ENCODE measurements at places on chromosomes 12 and 14.

GRCh38 chr14:96746101-96746500 is 51.1 kb upstream of the VRK1 start:
- H3K27me3 ChIP-seq: peaks cover 43% of the 10 kb centered on the region
- H3K4me3 ChIP-seq: no peak overlapping the region
- no peaks in the 10 kb centered on the region for H3K36me3 ChIP-seq

DNA sequence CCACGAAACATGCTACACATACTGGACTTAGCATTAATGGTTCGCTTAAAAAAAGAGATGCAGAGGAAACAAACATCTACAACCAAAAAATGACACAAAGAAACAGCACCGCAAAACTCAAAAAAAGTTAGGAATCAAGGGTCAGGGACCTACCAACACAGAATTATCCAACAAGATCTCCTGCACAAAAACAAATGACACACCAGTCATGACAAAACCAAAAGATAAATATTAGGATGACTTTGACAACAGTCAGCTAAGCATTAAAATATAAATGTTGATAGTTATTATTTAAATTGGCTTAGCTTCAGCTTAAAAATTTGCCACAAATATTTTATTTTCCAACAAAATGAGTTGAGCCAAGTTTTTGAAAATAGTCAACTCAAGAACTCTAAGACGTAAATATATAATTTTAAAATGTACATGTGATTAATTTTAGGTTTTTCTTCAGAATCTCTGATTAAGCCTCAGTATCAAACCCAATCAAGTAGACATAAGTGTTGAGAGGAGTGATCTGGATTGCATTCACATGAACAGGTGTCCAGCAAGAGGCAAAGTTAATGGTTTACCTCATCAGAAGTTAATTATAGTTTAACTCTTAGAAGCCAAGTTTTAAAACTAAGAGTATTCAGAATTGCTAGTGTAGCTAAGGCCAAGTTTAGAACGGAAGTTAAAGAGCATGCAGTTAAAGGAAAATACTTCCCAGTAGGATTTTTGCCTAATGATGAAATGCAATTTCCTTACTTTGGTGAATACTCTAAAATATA is 79.9 kb downstream of the HEATR5A start:
- H3K27me3 ChIP-seq: no peaks in the 10 kb centered on the region
- no peak for DNase-seq
- no peaks in the 10 kb centered on the region for H3K4me1 ChIP-seq
- H3K4me3 ChIP-seq: no peak overlapping the region

DNA sequence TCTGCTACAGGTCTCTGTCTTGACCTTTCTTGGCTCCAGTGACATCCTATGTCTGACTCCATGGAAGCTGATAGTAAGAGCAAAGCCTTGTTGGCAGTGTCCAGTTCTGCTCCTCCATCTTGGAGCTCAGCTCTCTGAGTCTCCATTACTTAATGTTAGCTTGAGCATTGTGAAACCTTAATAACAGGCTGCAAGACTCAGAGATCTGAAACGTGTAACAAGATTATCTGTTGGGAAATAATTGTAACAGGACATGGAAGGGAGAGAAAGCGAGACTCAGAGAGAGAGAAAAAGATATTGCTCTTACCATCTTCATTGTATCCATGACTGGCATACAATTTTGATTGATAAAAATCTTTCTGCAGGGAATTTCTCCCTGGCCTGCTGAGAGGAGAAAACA is 1365.7 kb downstream of the AACS start:
- H3K27ac ChIP-seq: no peak overlapping the region
- no peak for DNase-seq
- no peaks in the 10 kb centered on the region for H3K27me3 ChIP-seq
- H3K4me3 ChIP-seq: no peak overlapping the region

GRCh38 chr12:46332260-46332659 is 40.3 kb downstream of the SLC38A2 start:
- no peak overlapping the region for H3K4me3 ChIP-seq
- no peaks in the 10 kb centered on the region for H3K36me3 ChIP-seq
- H3K27ac ChIP-seq: no peak overlapping the region
- H3K27me3 ChIP-seq: no peaks in the 10 kb centered on the region

- no peak overlapping the region for H3K27ac ChIP-seq
- no peaks in the 10 kb centered on the region for H3K27me3 ChIP-seq
- no peak overlapping the region for H3K4me3 ChIP-seq
- no peak for DNase-seq
- no peaks in the 10 kb centered on the region for H3K4me1 ChIP-seq
Observed at GRCh38 chr12:120181991-120182631, 12.4 kb downstream of the GCN1 start.

- no peaks in the 10 kb centered on the region for H3K4me1 ChIP-seq
- no peak overlapping the region for H3K4me3 ChIP-seq
- no peak for DNase-seq
- H3K27me3 ChIP-seq: no peaks in the 10 kb centered on the region
- no peak overlapping the region for H3K27ac ChIP-seq
Observed at GRCh38 chr12:120013659-120014380, 24.8 kb downstream of the BICDL1 start.

- DNase-seq: peak; percentile 68
- no peak overlapping the region for H3K4me3 ChIP-seq
- no peaks in the 10 kb centered on the region for H3K27me3 ChIP-seq
- peaks cover 11% of the 10 kb centered on the region for H3K4me1 ChIP-seq
Observed at GRCh38 chr12:78898416-78898815, 33.8 kb downstream of the SYT1 start.

- H3K27me3 ChIP-seq: no peaks in the 10 kb centered on the region
- DNase-seq: no peak
- no peak overlapping the region for H3K4me3 ChIP-seq
- H3K36me3 ChIP-seq: no peaks in the 10 kb centered on the region
Observed at GRCh38 chr12:67052981-67053380, 216.2 kb upstream of the CAND1 start.

DNA sequence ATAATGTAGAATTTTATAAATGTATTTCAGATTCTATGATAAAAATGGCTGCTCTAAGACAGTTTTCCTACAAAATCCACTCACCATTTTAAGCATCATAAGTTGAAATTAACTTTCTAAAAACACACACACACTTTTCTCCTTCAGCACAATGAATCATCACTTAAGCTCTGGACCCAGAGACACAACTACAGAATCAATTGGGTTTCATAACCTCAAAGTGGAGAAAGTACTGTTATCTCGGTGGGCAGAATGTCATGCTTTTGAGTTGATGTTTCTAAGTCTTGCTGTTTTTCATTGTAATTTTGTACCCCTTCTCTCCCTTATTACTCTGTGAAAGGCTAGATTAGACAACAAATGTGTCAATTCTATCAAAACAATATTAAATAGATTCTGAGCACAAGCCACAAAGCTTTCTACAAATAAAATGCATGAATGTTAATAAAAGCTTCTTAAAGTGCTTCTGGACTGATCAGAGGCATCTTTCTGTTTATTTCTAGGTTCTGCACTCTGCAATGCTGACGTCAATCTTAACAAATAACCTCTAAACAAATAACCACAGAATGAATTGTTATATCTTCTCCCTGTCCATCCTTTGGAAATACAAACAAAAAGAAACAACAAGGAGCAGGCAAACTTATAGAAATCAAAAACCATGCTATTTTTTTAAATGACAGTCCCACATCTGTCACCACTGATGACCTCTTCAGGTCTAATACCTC is 8.2 kb downstream of the IPO8 start:
- no peak overlapping the region for H3K27ac ChIP-seq
- peaks cover 14% of the 10 kb centered on the region for H3K4me1 ChIP-seq
- no peak overlapping the region for H3K4me3 ChIP-seq
- DNase-seq: no peak
- no peaks in the 10 kb centered on the region for H3K36me3 ChIP-seq

GRCh38 chr12:62282057-62282774 is 22.0 kb downstream of the USP15 start:
- H3K27ac ChIP-seq: no peak overlapping the region
- no peak for DNase-seq
- no peaks in the 10 kb centered on the region for H3K4me1 ChIP-seq

DNA sequence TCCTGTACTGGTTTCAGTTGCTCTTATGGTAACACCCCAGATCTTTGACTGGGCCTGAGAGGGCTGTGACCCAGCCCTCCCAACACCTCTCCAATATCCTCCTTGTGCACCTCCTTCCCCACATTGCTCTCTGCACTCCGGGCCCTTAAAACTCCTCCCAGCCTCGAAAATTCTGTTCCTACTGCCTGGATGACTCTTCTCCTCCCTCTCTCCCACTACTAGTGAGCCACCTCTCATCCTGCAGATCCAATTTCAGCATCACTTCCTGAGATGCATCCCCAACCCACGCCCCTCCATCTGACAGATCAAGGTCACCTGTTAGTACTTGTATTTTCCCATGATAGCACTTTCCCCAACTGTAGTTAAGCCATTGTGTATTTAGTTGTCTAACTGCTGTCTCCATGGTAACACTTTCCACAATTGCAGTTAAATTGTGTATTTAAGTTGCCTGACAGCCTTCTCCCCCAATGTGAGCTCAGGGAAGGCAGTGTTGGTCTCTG is 11.5 kb upstream of the NT5DC3 start:
- no peaks in the 10 kb centered on the region for H3K27me3 ChIP-seq
- peak overlapping the region; percentile 91 for H3K27ac ChIP-seq
- peaks cover 95% of the 10 kb centered on the region for H3K4me1 ChIP-seq
- no peak for DNase-seq
- H3K36me3 ChIP-seq: no peaks in the 10 kb centered on the region

DNA sequence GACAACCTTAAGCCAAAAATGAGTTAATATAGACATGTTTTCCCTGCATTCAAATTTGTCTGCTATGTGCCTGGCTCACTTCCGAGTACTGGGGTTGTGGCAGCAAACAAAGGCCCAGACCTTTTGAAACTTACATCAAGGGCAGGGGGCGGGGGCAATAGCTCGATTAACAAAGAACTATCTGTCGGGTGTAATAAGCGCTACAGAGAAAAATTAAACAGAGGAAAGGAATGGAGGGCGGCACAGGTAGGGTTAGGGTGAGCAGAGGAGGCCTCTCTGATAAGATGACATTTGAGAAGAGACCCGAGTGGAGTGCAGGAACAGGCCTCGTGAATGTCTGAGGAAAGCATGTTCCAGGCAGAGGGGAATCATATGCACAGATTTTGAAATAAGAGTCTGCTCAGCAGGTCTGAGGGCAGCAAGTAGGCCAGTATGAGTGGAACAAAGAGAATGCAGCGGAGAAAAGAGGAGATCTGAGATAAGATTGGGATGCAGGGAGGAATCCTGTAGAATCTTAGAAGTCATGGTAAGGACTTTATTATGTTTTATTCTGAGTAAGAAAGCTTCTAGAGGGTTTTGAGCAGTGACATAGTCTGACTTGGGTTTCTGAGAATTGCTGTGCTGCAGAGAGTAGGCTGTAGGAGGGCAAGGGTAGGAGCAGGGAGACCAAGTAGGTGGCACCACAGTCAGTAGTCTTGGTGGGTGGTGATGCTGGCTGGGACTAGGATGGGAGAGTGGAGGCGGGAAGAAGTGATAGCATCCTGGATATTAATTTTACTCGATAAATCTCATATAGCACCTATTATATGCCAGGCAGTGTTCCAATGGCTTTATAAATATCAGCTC is 52.6 kb downstream of the BICDL1 start:
- no peak for DNase-seq
- no peak overlapping the region for H3K4me3 ChIP-seq
- H3K27ac ChIP-seq: no peak overlapping the region
- no peaks in the 10 kb centered on the region for H3K36me3 ChIP-seq

- H3K36me3 ChIP-seq: peaks cover 31% of the 10 kb centered on the region
- H3K4me1 ChIP-seq: peaks cover 31% of the 10 kb centered on the region
- no peaks in the 10 kb centered on the region for H3K27me3 ChIP-seq
- DNase-seq: no peak
- no peak overlapping the region for H3K4me3 ChIP-seq
Observed at GRCh38 chr14:91167380-91167770, 53.5 kb downstream of the DGLUCY start.

- H3K4me1 ChIP-seq: no peaks in the 10 kb centered on the region
- no peak overlapping the region for H3K4me3 ChIP-seq
- peak overlapping the region; percentile 1 for H3K27ac ChIP-seq
Observed at GRCh38 chr12:106108185-106108835, 30.4 kb downstream of the NUAK1 start.

- no peaks in the 10 kb centered on the region for H3K36me3 ChIP-seq
- H3K27me3 ChIP-seq: no peaks in the 10 kb centered on the region
- no peaks in the 10 kb centered on the region for H3K4me1 ChIP-seq
- no peak overlapping the region for H3K27ac ChIP-seq
- no peak overlapping the region for H3K4me3 ChIP-seq
Observed at GRCh38 chr12:131673888-131674257, 37.0 kb upstream of the SFSWAP start.

All from sigmoid colon (tissue), 7 donors.